ENCODE measurements at places on chromosomes 4 and X. TPM values are rescaled to one million over a fixed set of nuclear protein-coding genes. Genes with fewer than 3 reads are reported as not detected.

GRCh38 chrX:45632506-45632905 is 431.8 kb upstream of the DIPK2B start:
- no peak for DNase-seq

MAGEA2 gene
- polyA plus RNA-seq, result not detected

GRCh38 chr4:103032574-103032973 is 13.1 kb upstream of the SLC9B1 start:
- no peak for DNase-seq

- DNase-seq, result no peak
Observed at GRCh38 chrX:103250977-103251376, 4.0 kb downstream of the TCEAL8 start.

All from forelimb muscle (tissue), 1 donor.